Mesendoderm (in vitro differentiated cells): ENCODE measurements at places on chromosomes 7 and 10.

- DNase-seq, result no peak
- no peaks in the 10 kb centered on the region for H3K27me3 ChIP-seq
- H3K4me1 ChIP-seq, result no peaks in the 10 kb centered on the region
- no peaks in the 10 kb centered on the region for H3K36me3 ChIP-seq
- H3K4me3 ChIP-seq, result no peak overlapping the region
These were observed 89.4 kb upstream of the AKR1E2 start for GRCh38 chr10:4736608-4737007.

- peaks cover 2% of the 10 kb centered on the region for H3K4me1 ChIP-seq
- H3K27ac ChIP-seq, result no peak overlapping the region
These were observed 34.9 kb downstream of the CHST15 start for GRCh38 chr10:124058346-124059003.

DNA sequence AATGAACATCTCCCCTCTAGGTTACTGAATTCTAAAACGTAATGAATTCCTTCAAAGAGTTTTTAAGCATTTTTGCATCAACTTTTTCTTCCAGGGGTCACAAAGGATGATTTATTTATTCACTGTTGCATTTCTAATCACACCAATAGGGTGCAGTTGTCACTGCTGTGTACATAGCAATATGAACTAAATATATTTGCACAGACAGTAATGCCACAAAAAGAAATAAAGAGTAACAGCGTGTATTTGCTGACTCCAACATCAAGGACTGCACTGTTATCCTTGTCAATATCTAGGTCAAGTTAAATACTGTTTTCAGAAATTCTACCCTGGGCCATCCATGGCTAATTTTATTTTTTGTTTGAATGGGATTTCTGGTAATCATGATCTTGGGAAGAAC lies 138.0 kb downstream of the FRMD4A start:
- H3K27ac ChIP-seq, result no peak overlapping the region
- peaks cover 2% of the 10 kb centered on the region for H3K4me1 ChIP-seq
- no peaks in the 10 kb centered on the region for H3K36me3 ChIP-seq
- no peak overlapping the region for H3K4me3 ChIP-seq
- no peak for DNase-seq
- H3K27me3 ChIP-seq, result no peaks in the 10 kb centered on the region

DNA sequence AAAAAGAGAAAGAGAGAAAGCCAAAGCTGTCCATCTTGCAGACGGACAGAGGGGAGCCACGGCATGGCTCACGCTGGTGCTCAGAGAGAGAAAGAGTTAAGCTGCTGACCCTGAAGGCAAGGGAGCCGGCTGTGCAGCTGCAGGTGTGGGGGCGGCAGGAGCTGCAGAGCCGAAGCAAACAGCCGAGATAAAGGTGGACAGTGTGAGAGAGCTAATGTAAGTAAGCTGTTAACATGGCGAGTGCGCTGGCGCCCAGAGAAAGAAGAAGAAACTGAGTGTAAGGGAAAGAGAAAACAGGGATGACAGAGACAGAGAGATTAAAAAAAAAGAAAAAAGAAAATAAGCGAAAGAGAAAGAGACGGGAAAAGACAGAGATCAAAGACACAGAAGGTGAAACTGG lies 18.2 kb downstream of the COL17A1 start:
- H3K4me1 ChIP-seq, result no peaks in the 10 kb centered on the region
- DNase-seq, result no peak
- H3K27me3 ChIP-seq, result no peaks in the 10 kb centered on the region
- H3K36me3 ChIP-seq, result no peaks in the 10 kb centered on the region

- H3K27me3 ChIP-seq, result no peaks in the 10 kb centered on the region
- H3K4me1 ChIP-seq, result no peaks in the 10 kb centered on the region
- no peak overlapping the region for H3K27ac ChIP-seq
- no peak for DNase-seq
These were observed 7.8 kb downstream of the CHST3 start for GRCh38 chr10:71971769-71972555.
